HEK293T (cell line): ENCODE measurements at places on chromosomes 12 and 14.

- no peak for DNase-seq
Observed at GRCh38 chr14:67882986-67883555, 63.5 kb downstream of the RAD51B start.

DNA sequence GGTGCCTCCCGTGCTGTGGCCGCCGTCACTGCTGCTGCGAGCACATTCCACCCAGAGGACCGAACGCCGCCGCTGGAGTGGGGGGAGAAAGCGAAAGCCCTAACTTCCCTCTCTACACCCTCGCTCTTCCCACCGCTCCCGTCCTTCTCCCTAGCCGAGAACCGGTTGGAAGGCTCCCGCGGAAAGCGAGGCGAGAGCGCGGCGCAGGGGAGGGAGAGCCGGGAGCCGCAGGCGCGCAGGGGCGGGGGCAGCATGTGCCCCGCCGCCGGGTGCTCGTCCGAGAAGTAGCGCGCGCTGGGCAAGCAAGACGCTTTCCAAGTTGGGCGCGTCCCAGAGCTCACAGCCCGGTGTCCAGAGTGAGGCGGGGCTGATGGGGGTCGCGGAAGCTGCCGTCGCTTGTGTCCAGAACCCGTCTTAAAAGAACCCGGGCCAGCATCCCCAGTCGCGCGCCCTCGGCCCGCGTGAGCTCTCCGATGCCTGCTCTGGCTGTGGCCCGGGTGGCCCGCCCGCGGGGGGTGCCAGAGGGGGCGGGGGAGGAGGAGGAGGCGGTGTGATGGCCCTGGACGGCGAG, at the start of gene TRHDE:
Gene TRHDE (plus strand): TSS at position 280 of the 571 bp plus-strand sequence. CDS start 274 bp downstream, at position 554.
- peak; percentile 67 for DNase-seq

DNA sequence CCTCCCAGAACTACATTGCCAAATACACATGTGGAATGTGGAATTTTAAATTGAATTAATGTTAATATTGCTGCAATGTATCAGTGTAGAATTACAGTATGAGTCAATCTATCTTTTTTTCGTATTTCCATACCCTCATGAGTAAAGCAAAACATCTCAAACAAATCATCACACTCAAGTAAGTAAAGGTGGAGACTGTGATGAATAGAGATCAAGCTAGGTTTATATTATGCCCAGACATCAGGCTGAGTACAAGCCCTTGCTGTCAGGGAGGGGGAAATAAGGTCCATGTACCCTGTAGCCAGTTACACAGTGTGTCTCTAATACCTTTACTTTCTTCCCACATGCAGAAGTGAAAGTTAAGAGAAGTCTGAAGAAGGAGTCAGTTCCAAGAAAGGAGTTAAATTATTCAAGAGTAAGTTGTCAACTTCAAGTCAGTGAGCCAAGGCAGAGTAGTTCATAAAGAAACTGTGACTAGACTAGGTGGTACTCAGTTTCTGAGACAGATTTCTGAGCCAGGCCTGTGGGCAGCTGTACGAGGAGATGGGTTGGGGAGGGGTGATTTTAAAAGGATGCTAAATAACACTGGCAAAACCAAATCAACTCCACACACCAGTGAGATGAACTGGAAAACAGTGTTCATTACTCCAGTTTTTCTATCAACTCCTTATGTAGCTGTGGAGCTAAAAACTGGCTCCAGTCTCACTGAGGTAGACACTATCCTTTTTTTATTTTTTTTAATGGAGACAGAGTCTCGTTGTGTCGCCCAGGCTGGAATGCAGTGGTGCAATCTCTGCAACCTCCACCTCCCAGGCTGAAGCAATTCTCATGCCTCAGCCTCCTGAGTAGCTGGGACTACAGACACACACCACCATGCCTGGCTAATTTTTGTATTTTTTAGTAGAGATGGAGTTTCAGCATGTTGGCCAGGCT, 23.8 kb upstream of the STK38L start:
- DNase-seq = no peak

GRCh38 chr12:64531665-64532334, 78.5 kb upstream of the RASSF3 start:
- DNase-seq = no peak

DNA sequence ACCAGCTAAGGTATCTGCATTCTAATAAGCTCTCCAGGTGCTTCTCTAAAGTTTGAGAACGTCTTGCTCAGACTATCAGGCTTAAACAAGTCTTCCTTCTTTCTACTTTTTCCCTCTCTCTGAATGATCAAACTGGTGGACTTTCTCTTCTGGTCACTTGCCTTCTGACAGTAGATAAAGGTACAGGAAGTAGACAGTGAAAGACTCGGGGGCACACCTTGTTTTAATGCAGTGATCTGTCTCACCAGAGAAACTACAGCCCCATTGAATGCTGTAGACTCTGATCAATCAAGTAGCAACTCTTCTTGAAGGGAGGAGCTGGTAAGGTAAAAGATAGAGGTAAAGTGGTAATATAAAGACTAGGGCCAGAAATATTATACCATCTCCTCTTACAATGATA, 48.1 kb upstream of the ATXN7L3B start:
- DNase-seq = no peak

- no peak for DNase-seq
Observed at GRCh38 chr14:83461521-83461920, 1927.9 kb upstream of the SEL1L start.

DNA sequence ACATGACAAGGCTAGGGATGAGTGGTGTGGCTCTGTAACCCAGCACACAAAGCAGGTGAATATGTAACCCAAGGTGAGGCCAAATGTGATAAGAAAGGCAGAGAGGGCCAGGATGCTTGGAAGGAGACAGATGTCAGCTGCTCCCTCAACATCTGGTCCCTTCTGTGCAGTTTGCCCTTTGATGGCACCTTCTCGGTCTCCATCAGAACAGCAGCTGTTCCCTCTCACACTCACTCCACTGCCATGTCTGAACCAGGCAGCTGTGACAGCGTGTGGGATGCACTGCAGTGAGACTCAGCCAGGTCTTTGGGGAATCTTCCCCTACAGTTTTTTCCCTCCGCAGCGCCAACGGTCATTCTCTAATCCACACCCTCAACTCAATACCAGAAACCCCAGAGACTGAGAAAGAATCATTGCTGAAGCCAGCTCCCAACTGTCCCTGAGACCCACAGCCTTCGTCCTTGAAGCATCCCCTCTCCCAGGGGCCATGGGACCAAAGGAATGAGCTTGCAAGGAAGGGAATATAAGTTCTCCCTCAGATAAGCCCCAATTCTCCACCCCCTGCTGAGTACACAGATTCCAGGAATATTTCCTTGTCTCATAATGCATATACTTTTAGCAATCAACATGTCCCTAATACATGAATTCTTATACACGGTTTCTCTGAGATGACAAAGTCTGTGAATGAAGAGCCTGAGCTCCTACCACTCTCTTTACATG, 230.0 kb downstream of the GLT1D1 start:
- DNase-seq = no peak

DNA sequence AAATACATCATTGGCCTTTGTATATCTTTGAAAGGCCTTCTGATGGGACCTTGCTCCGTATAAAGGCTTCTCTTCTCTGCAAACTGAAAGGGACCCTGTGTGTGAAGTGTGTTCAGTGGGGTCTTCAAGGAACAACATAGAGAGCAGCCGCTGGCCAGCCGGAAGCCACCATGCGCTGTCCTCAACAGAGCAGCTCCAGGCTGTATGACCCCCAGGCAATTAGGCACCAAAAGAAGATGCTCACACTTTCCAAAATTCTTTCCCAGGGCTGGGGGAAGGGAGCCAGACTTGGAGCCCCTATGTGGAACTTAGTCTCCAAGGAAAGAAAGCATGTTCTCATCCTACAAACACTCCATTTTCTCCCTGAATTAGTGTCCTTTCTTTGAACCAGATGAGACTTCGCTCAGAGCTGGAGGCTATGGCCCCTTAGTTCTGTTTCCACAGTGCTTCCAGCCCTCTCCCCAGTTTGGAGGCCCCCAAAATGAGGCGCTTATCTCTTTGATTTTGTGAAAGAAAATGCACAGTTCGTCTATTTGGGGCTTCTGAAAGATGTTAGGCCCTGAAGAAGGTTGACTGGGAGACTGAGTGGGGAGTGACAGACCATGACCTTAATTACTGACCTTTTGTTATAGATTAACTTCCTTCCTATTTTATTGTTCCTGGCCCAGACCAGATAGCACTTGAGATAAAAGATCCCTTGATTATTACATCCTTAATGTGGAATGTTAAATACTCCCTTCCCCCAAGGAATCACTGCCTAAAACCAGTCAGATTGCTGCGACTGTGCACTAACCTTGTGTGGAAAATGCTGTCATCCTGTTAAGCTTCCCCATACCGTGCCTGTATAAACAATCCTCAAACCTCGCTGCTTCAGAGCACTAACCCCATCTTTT, 128.3 kb upstream of the FGD4 start:
- DNase-seq = no peak

DNA sequence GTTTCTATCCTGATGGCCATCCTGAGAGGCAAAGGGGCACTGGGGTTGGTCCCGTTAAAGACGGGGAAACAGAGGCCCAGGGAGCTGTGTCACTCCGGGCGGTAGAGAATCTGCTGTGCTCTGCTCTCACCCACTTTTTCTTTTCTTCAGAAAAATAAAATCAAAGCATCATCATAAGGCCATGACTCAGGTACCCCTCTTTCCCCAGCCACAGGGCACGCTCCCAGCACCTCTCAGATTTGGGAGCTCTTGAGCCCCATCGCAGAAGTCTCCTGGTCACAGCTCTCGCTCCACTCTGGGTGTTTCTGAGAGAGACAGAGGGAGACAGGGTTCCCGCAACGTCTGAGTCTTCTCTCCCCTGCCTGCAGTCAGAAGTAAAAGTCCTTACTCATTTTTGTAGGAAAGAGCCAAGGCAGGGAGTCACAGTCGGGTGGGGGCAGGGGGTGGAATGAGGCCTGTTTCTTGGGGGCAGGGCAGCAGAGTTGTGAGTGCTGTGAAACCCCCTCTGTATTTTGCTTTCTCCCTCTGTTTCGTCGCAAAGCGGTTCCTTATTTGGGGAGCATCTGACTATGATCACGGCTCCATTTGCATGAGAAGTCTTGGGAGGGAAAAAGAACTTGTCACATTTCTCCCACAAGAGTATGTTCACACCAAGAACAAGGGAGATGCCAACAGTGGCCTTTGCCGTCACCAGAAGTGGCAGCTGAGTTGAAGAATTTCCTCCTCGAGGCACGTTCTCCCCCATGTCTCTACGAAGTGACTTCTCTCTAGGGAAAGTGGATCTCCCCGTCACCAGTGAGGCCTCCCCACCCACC, 139.0 kb downstream of the BCL11B start:
- DNase-seq = no peak

DNA sequence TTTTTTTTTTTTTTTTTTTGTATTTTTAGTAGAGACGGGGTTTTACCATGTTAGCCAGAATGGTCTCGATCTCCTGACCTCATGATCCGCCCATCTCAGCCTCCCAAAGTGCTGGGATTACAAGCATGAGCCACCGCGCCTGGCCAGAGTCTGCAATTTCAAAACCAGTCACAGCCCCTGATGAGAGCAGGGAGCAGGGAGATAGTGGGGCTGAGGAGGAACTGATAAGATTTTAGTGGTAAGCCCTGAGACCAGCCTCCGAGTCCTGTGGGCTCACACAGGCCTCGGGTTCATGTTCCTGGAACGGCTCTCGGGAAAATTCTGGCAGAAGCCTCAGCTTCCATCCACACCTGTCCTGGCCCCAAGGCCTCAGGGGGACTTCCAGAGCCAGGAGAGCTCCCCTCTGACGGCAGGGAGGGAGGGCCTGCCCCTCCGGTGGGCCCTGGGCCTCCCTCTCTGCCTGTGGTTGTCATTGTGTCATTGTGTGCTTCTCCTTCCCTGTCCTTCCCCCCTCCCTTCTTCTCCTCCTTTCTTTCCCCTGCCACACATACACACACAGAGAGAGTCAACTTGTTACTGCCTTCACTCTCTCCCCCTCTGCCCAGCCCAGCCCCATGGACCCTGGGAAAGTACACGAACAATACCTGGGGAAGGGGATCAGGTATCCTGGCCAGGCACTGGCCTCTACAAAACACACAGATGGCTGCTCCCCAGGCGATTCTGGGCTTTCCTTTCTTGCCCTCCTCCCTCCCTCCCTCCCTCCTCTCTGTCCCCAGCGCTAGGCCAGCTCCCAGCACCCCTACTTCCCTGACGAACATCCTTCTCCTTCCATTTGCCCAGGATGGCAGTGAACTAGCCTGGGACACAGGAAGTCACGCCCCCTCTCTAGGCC, 294.1 kb downstream of the DPF3 start:
- no peak for DNase-seq

- no peak for DNase-seq
Observed at GRCh38 chr12:68405343-68405781, 73.2 kb upstream of the MDM1 start.

DNA sequence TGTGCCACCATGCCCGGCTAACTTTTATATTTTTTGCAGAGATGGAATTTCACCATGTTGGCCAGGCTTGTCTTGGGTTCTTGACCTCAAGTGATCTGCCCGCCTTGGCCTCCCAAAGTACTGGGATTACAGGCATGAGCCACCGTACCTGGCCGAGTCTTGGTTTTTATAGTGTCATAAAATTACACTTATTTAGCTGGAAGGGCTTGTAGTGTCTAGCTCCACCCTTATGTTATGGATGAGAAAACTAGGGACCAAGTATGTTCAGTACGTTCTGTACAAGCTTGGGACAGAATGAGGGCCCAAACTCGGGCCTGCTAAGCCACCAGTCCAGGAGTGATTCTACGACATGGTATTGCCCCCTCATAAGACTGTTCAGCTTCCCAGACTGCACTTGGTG, 35.1 kb downstream of the SYNE2 start:
- no peak for DNase-seq

DNA sequence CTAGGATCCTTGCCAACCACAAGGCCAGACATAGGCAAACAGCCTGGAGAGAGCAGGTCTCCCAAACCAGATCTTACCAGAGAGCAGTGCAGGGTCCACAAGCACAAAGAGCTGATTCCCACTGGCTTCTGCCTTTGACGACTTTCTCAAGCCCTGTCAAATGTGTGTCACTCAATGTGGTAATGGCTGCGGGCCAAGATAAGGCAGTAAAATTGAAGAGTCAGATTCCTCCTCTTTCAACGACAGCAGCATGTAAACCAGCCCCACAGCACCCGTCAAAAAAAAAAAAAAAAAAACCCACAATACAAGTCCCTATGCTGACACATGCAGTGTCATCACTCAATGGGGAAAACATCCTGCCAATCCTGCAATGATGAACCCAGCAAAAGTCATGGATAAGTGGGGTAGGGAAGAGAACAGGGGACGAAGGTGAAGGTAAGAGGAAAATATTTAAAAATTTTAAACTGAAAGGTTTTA, at the start of gene STON2:
Gene STON2 (minus strand): TSS at position 123 of the 477 bp plus-strand sequence. CDS start 1,942 bp downstream, outside the sequence.
- DNase-seq = peak; percentile 35

GRCh38 chr14:76472199-76472723, 96.3 kb downstream of the ESRRB start:
- DNase-seq = no peak

- DNase-seq = no peak
Observed at GRCh38 chr12:86122846-86123468, 133.2 kb downstream of the MGAT4C start.
